Stimulated activated CD4-positive, alpha-beta T cell treated with anti-CD3 and anti-CD28 coated beads, Interleukin-12 subunit alpha, Interleukin-12 subunit beta, amount 100 ng/mL, for 48 hours (primary cell): ENCODE measurements at places on chromosomes 3 and 15.

DNA sequence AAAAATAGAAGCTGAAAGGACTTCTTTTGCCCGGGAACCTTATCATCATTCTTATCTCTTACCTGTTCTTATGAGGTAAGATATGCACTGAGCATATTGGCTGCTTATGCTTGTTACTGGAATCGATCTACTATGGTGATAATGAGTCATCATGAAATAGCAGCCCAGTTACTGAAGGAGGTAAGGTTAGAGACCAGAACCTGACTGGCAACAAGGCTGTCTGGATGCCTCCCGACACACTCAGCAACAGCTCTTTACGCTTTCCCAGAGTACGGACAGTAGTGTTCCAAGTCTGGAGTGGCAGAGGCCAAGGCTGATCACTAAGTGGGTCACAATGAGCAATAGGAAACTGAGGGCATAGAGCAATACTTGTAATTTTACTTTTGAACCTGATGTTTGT lies 314.1 kb downstream of the NLGN1 start:
- DNase-seq, result no peak

DNA sequence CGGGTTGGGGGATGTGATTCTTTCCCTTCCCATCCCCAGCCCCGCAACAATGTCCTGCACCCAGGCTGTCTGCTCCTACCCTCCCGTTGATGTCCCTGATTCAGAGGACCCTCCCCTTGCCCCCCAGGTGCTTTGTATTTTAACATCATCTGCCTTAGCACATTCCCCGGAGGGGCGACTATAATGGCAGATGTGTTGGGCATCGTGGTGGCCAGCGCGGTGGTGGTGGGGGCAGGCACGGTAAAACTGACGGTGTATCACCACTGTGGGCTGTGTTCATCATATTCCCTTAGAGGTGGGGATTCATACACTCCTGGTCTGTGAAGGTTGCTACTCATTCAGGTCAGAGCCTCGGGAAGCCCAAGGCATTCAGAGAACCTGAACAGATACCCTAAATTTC lies 173.0 kb downstream of the ADAMTS17 start:
- DNase-seq, result no peak

DNA sequence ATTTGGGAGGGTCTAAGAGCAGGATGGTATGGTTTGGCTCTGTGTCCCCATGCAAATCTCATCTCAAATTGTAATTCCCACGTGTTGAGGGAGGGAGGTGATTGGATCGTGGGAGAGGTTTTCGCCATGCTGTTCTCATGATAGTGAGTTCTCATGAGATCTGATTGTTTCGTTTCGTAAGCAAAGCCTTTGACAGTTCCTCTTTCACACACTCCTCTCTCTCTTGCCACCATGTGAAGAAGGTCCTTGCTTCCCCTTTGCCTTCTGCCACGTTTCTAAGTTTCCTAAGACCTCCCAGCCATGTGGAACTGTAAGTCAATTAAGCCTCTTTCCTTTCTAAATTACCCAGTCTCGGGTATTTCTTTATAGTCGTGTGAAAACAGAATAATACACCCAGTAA lies 553.7 kb downstream of the TAFA4 start:
- no peak for DNase-seq

GRCh38 chr15:66131200-66131599 lies 122.3 kb downstream of the MEGF11 start:
- DNase-seq, result no peak

DNA sequence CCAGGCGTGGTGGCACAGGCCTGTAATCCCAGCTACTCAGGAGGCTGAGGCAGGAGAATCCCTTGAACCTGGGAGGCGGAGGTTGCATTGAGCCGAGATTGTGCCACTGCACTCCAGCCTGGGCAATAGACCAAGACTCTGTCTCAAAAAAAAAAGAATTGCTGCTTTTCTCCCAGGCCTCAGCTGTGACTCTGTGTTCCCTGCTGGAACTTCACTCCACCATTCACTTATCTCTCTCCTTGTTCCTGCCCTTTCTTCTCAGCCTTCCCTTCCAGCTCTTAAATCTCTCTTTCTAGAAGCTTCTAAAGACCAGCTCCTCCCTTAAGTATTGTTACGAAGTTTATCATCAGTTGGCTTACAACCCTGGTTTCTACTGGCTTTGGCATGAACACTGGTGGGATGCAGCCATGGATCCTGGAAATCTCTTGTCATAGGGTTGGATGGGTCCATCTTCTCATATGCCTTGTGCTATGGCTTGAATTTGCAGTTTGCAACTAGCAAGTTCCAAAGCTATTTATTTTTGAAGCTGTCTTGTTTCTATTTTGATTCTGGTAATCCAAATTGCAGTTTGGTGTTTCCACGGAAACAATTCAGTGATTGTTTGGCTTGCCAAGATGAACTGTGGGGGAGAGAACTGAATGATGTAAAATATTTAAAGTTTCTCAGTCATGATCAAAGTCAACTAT lies 10.5 kb downstream of the C3orf62 start:
- no peak for DNase-seq

DNA sequence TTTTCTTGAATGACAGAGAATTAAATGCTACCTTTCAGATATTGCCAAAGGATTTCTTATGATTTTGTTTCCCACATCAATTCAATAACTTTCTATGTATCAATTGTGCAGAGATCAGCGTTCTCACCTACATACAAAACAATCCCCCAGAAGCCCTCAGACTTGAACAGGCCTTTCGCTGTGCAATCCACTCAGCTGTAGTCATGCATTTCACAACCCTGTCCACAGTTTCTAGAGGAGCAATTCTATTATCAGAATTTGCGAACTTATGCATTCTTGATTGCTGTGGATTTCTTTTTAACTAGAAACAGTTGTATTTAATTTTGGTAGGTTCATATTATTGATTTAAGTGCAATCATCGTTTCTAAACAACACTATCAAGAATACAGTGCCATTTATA lies 13.7 kb upstream of the ALCAM start:
- no peak for DNase-seq

DNA sequence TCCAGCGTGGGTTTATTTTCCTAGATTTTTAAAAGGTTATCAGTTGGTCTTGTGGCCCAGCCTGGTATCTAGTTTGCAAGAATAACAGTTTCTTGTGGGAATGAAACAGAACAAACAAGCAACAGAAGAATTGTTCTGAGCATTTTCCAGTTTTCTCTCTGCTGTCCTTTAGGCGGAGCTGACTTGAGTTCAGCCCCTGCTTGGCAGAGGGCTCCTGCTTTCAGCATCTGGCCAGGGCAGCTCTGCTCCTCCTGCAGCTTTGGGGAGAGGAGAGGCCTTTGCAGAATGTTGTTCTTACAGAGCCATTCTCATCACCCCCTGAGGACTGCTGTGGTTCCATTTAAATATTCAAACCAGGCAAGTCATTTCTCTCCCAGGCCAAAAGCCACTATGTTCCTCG lies 117.7 kb downstream of the ALDH1A2 start:
- no peak for DNase-seq

DNA sequence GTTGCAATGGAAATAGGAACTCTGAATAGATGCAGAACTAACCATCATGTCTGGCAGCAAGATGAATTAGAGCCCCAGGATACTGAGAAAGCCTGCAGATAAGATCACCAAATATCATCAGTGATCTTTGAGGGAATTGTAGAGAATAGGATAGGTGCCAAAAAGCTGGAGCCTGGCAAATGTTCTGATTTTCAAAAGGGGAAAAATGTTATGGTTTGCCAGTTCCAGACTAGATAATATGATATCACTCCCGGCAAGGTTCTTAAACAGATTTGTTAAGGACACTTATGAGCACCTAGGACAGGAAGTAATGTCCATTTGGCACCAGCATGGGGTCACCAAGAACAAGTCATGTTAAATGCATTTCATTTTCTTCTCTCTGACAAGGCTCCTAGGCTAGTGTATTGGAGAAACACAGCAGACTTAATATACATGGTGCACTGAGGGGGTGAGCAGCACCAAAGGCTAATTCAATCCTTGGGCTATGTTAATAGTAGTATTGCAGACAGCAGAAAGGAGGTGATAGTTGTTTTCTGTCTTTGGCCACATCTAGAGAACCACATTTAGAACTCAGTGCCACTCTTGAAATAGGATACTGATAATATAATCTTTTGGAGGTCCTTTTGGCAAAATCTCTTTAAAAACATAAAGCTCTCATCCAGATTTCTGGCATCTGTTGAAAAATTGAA lies 4.8 kb downstream of the SRGAP3 start:
- no peak for DNase-seq

- no peak for DNase-seq
These were observed 32.4 kb downstream of the VGLL3 start for GRCh38 chr3:86958534-86958933.

DNA sequence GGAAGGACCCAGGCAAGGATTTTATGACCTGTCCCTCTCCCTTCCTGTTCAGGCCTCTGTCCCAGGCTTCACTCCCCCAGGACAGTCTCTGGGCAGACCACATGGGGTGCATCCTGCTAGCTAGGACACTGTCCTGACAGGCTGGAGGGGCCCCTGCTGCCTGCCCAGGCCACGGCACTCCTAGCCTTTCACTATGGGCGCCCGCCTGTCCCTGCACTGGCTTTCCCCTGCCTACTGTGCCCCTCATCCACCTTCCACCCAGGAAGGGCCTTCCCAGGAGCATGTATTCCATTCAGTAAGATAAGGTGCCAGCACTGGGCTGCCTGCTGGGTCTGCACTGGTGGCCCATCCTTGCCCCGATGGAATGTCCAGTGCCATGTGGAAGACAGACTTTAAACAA lies 145.3 kb downstream of the DNAJB8 start:
- DNase-seq, result no peak

DNA sequence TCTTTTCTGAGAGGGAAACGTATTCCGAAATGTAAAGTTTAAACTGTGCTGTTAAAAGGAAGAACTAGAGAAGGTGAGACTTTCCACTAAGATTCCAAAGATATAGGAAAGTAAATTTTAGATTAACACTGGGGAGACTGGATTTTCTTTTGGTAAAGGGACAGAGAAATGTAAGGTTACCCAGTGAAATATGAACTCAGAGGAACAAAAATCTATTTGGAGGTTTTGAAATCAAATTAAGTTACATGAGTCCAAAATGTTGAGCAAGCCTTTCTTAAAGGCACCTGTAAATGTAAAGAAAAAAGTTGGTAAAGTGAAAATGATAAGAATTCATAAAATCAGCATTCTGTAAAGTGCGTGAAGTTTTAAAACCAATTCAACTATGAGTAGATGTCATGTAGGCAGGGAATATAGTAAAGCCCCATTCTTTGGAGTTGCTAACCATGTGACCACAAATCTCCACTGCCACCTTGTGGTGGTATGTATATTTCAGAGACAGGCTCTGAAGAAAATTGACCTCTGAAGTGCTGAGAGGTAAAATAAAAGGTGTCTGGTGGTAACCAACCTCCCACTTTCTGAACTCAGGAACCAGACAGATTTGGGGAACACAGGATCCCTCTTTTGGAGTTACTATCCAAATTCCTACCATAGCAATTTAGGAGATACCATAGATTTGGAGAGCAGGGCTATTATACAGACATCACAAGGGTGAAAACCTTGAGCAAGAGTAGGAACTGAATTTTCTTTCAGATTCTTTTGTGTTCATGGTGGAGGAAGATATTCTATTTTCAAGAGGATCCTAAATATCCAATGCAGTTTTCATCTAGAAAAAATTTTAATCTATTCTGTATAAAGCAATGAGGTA lies 215.3 kb downstream of the ROBO2 start:
- DNase-seq, result no peak

- no peak for DNase-seq
These were observed 739.9 kb upstream of the NR2F2 start for GRCh38 chr15:95590533-95591044.

DNA sequence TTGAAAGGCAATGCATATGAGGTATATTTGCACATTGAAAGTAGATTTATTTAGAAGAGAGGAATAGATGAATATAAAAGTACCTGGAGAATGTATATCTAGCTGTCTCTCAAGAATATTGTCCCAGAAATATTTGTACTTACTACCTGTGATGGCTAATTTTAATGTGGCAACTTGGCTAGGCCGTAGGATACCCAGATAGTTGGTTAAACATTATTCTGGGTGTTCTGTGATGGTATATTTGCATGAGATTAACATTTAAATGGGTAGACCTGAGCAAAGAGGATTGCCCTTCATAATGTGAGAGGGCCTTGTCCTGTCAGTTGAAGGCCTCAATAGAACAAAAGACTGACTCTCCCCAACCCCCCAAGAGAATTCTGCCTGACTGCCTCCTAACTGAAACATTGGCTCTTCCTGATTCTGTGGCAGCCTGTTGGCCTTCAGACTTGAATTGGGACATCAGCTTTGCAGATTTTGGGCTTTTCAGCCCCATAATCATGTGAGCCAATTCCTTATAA lies 69.4 kb upstream of the FILIP1L start:
- no peak for DNase-seq

- no peak for DNase-seq
These were observed 74.8 kb upstream of the SEC13 start for GRCh38 chr3:10395671-10396070.

- no peak for DNase-seq
These were observed 225.6 kb downstream of the NFKBIZ start for GRCh38 chr3:102074946-102075345.

GRCh38 chr3:7854266-7854665 lies 647.4 kb upstream of the LMCD1 start:
- no peak for DNase-seq

DNA sequence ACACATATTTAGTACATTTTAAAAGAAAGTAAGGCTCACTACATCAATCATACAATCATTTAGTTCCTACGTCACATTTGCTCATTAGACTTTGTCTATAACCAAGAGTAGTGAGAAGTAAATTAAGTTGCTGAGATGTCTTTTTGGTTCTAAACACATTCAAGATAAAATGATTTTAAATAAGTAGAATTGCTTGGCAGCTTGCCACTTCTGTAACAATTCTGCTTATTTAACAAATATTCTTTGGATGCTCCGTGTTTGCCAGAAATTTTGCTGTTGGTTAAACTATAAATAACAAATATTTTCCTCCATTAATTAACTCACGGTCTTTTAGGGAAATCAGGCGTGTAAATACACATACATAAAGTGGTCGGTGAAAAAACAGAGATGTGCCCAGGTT lies 18.3 kb downstream of the SUCNR1 start:
- no peak for DNase-seq

DNA sequence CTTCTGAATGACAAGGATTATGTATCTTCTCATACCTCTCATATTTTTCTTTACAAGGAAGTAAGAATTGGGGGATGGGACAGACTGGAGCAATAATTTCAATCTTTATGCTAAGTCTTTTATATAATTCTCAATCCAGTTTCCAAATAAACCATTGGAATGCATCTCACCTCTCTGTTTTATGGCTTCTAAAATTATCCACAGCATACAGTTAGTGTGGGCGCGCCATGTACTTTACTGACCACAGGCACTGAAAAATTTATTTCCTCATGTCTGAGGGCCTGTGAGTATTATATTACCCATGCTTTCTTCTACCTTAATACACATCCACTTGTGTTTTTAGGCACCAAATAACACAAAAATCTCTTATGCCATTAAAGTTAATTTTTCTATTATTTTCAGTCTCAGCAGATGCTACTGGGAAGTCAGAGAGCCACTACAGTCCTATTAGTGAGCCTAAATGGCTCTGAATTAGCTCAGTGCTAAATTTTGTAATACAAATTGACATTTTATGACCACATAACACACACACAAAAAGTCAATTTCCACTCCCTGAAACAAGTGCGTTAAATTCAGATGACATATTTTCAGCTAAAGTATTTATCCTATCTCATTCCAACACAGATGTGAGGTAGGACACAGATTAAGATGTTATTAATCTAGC lies 39.3 kb downstream of the SLITRK3 start:
- no peak for DNase-seq

GRCh38 chr15:92023965-92024364 lies 170.5 kb downstream of the SLCO3A1 start:
- no peak for DNase-seq

GRCh38 chr3:21446027-21446426 lies 305.0 kb downstream of the ZNF385D start:
- no peak for DNase-seq
